ENCODE measurements at places on chromosomes 7 and 10.

GRCh38 chr10:123507298-123507697, 158.9 kb upstream of the GPR26 start:
- no peak for DNase-seq

- no peak for DNase-seq
Observed at GRCh38 chr10:11024596-11024995, 6.9 kb downstream of the CELF2 start.

DNA sequence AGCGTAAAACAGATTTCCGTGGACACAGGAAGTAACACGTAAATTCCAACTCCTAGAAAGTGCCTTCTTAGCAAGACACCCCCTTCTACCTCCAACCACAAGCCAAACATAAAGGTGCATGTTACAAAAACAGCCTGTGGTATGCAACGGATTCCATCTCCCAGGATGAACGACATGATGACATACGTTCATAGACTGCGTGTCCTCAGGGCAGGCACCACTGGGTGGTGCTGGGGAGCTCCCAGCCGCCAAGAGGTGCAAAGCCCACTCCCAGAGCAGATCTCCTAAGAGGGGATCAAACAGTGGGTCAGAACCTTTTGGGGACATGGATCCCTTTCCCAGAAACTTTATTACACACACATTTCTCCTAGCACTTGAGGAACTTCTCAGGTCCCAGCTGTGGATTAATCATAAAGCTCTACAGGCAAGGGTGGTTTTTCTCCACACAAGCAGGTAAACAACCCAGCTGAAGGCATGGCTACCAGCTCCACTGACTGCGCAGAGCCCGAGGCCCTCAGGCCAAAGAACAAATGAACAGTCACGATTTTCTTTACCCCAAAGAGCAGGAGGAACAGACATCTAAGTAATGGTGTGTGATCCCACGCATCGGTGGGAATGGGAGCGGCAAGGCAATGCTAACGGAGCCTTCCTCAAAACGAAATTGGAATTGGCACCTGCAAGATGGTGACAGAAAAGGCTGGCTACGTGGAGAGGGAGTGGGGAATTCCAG, 13.8 kb downstream of the PSAP start:
- peak; percentile 65 for DNase-seq

GRCh38 chr10:99280472-99280871, 44.8 kb upstream of the HPSE2 start:
- DNase-seq = no peak

- no peak for DNase-seq
Observed at GRCh38 chr10:27413387-27413786, 90.7 kb upstream of the RAB18 start.

DNA sequence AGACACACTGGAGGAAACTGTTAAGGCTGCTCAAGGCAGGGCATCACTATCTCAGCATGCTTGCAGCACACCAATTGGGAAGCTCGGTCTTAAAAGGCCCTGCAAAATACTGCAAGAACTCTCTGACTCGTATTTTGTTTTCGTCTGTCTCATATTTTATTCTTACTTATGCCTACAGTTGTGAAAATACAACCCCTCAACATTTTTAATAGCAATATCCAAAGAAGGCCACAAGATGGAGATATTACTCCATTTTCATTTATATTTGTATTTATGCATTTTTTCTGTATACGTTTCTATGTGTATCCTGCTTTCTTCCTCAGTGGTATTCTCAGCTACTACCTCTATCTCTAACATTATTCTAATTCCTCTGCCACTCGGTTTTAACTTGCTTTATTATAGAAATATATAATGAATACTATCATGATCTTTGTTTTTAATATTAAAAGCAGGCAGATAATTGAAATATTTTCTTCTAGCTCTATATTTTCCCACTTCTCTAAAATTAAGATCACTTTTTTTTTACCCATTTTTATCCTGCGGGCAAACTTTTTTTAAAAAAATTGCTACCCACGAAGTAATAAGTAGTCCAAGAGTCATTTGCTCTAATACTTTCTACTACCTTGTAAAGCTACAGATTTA, 10.0 kb downstream of the DNAJC1 start:
- DNase-seq = no peak

DNA sequence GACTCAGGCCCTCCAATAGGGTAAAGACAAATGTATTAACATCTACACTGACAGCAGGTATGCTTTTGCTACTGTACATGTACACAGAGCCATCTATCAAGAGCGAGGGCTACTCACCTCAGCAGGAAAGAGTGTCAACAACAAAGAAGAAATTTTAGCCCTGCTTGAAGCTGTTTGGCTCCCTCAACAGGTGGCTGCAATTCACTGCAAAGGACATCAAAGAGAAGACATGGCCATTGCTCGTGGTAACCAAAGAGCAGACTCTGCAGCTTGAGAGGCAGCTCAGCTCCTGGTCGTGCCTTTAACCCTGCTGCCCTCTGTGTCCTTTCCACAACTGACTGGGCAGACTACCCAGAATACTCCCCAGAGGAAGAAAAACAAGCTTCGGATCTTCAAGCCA, 5.1 kb downstream of the AKR1B15 start:
- peak; percentile 44 for DNase-seq

GRCh38 chr7:97580205-97580604, 151.7 kb upstream of the TAC1 start:
- DNase-seq = peak; percentile 37

GRCh38 chr10:19947656-19948055, 131.4 kb downstream of the PLXDC2 start:
- no peak for DNase-seq

GRCh38 chr10:51162002-51162401, 87.7 kb downstream of the PRKG1 start:
- DNase-seq = peak; percentile 54

- DNase-seq = no peak
Observed at GRCh38 chr10:44934416-44935200, 23.5 kb downstream of the TMEM72 start.

- DNase-seq = peak; percentile 7
Observed at GRCh38 chr10:32377458-32378259, 30.7 kb upstream of the EPC1 start.

- no peak for DNase-seq
Observed at GRCh38 chr7:104758504-104758903, 255.5 kb upstream of the KMT2E start.

GRCh38 chr10:121216721-121217181, 365.6 kb downstream of the WDR11 start:
- no peak for DNase-seq

DNA sequence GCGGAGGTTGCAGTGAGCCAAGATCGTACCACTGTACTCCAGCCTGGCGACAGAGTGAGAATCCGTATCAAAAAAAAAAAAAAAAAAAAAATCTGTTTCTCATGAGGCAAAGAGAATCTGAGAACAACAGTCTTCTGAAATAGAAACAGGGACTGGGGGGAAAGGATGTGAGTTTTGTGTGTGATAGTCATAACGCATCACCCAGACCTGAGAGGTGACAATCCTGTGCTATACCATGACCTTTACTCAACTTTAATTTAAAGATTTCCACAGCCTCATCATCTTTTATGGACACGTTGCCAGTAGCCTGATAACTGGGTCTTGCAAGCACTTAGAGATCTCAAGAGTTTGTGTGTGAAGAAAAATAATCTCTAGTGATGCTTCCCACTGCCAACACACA, 2.3 kb downstream of the ATXN7L1 start:
- no peak for DNase-seq

GRCh38 chr7:121530227-121531174, 134.4 kb upstream of the FAM3C start:
- no peak for DNase-seq

GRCh38 chr7:90596671-90597562, 796 bp downstream of the CDK14 start:
- peak; percentile 40 for DNase-seq

DNA sequence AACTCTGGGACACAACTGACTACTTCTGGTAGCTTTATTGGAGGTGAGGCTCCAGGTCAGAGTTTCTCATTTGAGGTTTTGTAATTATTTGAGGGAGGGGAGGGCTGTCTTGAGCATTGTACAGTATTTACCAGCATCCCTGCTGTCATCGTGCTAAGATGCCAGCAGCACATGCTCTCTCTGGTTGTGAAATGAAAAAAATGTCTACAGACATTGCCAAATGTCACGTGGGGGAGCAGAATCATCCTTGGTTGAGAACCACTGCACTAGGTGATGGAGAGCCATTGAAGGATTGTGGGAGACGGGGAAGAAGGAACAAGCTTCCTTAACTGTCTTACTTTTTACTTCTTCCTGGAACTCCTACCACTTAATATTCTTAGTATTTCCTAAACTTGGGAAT, 5.0 kb downstream of the SEPTIN7 start:
- no peak for DNase-seq

DNA sequence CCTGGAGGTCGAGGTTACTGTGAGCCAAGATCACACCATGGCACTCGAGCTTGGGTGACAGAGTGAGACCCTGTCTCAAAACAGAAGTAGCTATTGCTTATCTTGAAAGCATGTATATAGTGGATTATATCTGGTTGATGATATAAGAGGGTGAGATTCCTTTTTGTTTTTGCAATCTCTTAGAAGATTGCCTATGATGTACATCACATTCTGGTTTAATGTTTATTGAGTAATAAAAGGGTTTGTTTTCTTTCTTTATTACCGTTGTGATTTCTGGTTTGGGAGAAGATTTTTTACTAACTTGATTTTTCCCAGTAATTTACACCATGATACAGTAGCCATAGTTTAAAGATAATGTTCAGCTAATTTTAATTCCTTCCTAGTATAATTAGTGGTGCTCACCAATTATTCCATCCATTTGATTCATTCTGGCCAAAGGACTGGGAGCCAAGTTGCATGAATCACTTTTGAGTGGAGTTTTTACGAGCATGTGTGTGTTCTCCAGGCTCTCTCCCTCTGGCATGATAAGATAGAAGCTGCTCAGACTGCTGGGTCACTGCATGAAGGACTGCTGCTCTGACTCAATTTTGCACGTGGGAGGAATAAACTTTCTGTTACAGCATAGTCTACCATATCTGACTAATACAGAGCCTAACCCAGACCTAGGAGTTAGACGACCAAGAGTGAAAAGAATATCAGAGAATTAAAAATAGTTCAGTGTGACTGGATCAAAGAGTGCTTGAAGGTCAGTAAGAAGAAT, 13.5 kb upstream of the TSPAN13 start:
- DNase-seq = no peak

GRCh38 chr7:117870448-117871130, 2.7 kb downstream of the CTTNBP2 start:
- no peak for DNase-seq

- no peak for DNase-seq
Observed at GRCh38 chr10:100033766-100034418, 24.1 kb upstream of the DNMBP start.

Measured in neural progenitor cell (in vitro differentiated cells).